ENCODE measurements at places on chromosomes 3 and 15. TPM values are rescaled to one million over a fixed set of nuclear protein-coding genes. Genes with fewer than 3 reads are reported as not detected.

The CHRNB4 gene
- total RNA-seq: 2.6 TPM

The PLA1A gene
- total RNA-seq: not detected

DNA sequence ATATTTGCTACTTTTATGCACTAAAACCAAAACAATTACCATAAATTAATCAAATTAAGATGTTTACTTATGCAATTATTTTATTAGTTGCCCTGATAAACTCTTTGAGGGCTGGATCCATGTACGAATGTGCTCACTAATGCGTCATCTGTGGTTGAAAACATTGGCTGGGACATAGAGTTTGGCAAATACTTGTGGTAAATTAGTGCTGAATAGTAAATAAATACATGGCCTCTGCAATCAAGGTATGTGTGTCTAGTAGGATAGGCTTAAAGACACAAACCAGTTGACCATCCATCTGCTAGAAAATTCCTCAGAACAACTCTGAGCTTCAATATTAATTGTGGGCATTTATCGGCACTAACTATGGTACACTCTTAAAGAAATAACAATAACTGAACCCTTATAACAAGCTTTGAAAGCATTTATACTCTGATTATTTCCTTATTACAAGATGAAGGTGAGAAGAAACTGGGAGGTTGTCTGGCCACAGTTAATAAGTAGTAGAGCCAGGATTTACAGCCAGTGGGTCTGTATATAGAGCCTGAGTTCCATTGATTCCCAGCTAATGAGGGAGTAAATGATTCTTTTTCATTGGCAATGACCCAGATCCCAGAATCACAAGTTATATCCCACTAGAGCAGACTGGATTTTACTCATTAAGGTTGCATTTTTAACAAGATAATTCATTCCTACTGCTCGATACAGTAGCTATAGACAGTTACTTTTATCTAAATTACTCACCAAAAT lies 169.5 kb upstream of the CNTN6 start:
- no peak for DNase-seq

- DNase-seq: no peak
Measured at GRCh38 chr15:60070838-60071493, 66.9 kb downstream of the FOXB1 start.

DNA sequence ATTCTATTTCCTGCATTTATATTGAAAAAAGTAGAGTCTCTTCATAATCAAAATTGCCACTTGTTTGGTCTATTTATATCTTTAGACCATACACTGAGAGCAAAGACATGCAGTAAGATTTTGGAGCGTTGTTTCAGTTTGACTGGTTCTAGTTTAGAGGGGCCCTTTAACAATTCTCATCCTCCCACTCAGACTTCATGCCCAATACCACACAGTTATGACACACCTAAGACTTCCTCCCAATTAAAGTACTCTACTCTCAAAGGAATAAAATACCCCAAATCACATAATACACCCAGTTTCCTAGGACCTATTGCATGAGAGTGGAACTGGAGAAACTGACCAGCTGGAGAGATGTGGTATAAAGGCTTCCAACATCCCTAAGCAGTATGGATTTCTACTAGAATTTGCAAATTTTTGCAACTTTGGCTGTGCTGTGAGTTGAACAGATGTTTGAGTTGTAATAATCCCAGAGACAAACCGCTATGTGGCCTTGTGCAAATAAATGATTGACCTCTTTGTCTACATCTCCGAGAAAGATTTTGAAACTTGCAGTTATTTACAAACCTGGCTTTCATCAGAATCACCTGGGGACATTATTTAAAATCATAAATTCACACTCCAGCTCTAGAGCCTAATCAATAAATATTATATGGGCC lies 170.0 kb upstream of the ROBO2 start:
- no peak for DNase-seq

GRCh38 chr15:69074843-69075224 lies 60.3 kb downstream of the NOX5 start:
- DNase-seq: no peak

DNA sequence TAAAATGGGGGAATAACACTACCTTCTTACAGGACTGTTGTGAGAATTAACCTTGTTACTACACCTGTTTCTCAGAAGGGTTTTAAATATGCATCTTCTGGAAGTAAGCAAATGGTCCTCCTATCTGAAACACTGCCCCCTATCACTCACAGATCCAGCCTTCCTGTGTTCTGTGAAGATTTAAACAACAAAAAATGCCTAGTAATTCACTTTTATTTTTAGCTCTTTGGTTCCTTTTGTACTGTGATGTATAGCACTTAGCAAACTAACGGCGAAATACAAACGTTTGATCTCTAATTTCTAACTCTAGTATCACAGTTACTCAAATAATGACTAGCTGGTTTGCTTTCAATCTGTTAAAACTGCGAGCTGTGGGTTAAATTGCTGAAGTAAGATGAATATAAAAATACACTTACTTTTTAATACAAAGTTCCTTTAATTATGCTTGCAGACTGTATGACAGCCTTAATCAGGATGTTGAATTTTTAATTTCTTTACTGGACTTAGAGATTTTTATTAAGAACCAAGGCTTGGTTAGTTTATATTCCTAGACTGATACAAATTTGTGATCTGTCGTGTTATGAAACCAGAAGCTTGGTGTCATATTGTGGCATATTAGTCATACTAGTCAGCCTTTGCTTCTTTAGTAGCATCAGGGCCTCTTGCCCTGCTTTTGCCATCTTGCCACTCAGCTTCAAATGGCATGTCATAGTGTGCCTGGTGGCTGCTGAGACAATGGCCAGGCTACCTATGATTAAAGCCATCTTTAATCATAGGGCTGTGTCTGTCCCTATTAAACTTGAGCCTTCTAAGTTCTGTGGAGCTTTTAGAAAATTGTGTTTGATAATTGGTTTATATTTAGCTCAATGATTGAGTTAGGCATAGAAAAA lies 9.2 kb downstream of the EIF3J start:
- DNase-seq: no peak

- no peak for DNase-seq
Measured at GRCh38 chr3:52387481-52387880, 57.4 kb downstream of the SEMA3G start.

The HTR3E gene
- not detected for total RNA-seq

DNA sequence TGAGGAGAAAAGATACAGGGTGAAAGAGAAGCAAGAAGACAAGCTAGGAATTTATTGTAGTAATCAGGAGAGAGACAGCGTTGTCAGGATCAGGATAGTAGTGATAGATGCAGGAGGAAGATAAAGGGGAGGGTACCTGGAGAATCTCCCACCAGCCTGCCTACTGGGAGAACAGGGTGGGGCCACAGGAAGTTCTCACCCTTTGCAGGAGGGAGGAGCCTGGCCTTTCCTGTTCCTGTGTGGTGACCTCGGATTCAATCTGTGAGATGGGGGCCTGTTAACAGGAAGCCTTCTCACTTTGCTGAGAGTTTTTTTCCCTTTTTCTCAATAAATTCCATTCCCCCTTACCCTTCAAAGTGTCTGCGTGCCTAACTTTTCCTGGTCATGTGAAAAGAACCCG lies 37.6 kb downstream of the GMPS start:
- DNase-seq: no peak

GRCh38 chr3:144774897-144775296 lies 803.3 kb downstream of the DIPK2A start:
- no peak for DNase-seq

GRCh38 chr3:152586974-152587373 lies 248.0 kb upstream of the P2RY1 start:
- no peak for DNase-seq

DNA sequence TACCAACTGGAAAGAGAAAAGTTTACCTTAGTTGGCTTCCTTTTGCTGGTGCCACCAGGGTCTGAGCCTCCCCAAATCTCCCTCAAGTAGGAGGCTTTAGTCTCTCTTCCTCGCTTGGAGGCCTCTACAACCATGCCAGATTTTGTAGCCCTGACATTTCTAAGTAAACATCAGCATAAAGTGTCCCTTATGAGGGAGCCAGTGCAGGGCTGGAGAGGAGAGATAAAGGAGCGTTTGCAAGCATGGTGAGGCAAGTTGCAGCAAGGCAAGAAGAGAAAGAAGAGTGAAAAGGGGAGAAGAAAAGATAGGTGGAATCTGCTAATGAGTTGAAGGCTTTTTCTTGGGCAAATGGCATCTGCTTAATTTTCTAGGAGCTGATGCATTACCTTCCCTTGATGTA lies 82.7 kb upstream of the FNDC3B start:
- no peak for DNase-seq

DNA sequence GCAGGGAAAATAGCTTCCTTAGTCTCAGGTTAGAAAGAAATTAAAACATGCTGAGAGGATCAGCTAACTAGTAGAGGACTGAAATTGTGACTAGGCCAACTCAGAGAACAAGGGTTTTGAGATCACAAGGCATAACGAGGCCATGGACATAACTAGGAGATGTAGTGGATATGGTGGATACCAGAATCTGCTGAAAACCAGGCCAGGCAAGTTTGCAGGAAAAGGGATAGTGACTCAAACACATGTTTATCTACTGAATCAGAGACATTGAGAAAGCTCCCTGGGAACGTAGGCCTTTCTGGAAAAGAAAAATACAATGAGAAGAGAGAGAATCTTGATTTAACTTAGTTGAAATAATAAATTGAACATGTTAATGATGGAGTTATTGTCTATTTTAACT lies 326.5 kb upstream of the GBE1 start:
- no peak for DNase-seq

Measured in H1 (cell line).